ENCODE measurements at places on chromosomes 13 and 19.

- DNase-seq: no peak
These were observed 127.4 kb downstream of the SLITRK5 start for GRCh38 chr13:87798536-87798935.

- no peak for DNase-seq
These were observed 279.5 kb upstream of the PCDH20 start for GRCh38 chr13:61695147-61695546.

- DNase-seq: no peak
These were observed 40.7 kb downstream of the STARD13 start for GRCh38 chr13:33244907-33245287.

DNA sequence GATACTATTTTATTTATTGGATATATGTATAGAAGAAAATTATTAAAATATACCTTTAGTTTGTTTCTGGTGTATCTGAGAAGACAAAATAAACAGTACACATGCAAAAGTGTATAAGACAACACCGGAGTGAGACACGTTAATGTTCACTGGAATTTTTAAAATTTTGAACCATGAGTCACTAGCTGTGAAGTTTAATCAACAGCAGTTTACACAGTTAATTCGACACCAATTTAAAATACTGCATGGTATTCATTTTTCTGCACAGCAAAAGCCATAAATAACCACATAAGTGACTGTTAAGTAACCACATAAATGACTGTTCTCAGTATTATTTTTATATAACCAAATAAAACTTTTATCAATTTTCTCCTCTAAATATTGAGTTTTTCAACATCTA, 418.7 kb upstream of the NBEA start:
- no peak for DNase-seq

DNA sequence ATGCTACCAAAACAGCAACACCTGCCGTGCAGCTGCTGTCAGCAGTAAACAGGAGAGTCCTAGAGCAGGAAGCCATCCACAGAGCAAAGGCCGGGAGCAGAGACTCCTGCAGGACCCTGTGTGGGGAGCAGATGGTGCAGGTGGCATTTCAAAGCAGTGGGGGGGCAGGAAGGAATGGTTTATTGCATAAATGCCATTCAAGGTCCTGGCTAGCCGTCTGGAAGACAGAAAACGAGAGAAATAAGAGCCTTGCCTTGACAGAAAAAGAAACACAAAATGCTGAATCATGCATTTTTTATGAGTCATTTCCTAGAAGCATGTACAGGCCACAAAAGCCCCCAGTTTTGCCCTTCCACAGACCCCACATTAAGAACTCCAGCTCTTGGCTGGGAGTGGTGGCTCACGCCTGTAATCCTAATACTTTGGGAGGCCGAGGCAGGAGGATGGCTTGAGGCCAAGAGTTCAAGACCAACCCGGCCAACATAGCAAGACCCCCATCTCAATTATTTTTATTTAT, 5.4 kb downstream of the RSPH6A start:
- DNase-seq: no peak

GRCh38 chr19:1953441-1954094, 12.6 kb downstream of the CSNK1G2 start:
- no peak for DNase-seq

GRCh38 chr13:63900406-63900805, 2484.8 kb upstream of the PCDH20 start:
- no peak for DNase-seq

GRCh38 chr19:17572638-17573037, 17.2 kb downstream of the COLGALT1 start:
- no peak for DNase-seq

DNA sequence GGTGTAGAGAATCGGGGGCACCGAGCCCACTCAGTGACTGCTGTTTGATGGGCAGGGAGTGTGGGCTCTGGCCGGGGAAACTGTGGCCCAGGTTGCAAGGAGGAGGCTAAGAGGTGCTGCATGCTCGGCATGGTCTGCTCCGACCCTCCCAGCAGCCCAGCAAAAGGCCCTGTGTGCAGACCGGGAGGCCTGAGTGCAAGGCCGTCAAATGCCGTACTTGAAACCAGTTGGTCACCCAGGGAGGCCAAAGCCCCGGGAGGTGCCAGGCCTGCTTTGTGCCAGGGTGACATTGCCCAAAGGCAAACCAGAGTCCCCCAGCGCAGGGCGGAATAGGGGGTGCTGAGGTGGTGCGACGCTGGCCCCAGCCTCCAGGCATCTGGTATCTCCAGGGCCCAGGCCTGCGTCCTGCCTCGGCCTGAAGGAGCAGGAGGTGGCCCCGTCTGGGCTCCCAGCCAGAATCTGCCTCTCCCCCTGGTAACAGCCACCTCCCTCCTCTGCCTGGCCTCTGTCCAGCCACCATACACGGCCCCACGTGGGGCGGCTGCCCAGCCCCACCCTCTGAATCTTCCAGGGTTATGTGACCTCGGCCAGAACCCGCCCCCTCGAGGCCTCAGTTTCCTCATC, 4.0 kb downstream of the PIK3R2 start:
- DNase-seq: no peak

GRCh38 chr19:5321851-5322681, 18.5 kb downstream of the PTPRS start:
- no peak for DNase-seq

- no peak for DNase-seq
These were observed 102.7 kb downstream of the RAB20 start for GRCh38 chr13:110458594-110459365.

- DNase-seq: no peak
These were observed 98.6 kb downstream of the IRS2 start for GRCh38 chr13:109687559-109688448.

GRCh38 chr13:33722216-33722915, 95.6 kb upstream of the RFC3 start:
- no peak for DNase-seq

DNA sequence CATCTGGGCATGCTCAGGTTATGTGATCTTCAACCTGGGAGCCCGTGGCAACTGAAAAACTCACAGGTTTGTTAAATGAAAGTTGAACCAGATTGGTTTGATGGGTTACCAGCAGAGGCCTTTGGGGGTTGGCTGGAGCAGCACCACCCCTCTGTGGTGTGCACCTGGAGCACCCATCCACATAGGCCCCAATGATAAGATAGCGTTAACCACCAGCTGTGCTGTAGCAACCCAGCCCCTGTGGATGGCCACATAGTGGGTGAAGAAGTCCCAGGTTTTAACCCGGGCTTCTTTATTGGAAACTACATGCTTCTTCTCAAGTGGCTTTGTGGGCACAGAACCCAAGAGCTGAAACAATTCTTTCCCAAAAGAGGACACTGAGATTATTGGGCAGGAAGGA, 22.6 kb upstream of the MTIF3 start:
- DNase-seq: no peak

- DNase-seq: no peak
These were observed 3.8 kb downstream of the ZNF446 start for GRCh38 chr19:58479736-58480480.

- no peak for DNase-seq
These were observed 8.1 kb downstream of the MRPL4 start for GRCh38 chr19:10260141-10260584.

- no peak for DNase-seq
These were observed 6.5 kb upstream of the CCL25 start for GRCh38 chr19:8045872-8046568.

GRCh38 chr13:100566543-100566942, 22.0 kb downstream of the GGACT start:
- DNase-seq: no peak

GRCh38 chr13:114204894-114205293, 25.8 kb downstream of the CFAP97D2 start:
- DNase-seq: no peak

GRCh38 chr19:40804783-40805242, 5.8 kb downstream of the EGLN2 start:
- no peak for DNase-seq

DNA sequence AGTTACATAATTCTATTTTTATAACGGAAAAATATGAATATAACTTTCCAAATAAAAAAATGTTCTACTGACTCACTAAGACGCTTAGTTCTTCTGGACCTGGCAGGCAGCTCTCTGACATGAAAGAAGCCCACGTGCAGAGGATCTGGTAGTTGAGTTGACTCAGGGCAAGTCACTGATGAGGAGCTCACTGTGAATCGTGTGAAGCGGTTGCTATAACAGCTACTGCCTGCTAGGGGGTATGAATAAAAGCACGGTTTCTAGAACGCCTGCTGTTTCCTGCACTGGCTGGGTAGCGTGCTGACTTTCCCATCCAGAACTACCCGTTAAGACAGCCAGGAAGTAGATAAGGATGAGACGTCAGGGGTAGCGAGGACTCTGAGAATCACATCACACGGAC, 54.7 kb upstream of the WASF3 start:
- no peak for DNase-seq

GRCh38 chr19:13984875-13985741, 21.0 kb downstream of the RFX1 start:
- no peak for DNase-seq

DNA sequence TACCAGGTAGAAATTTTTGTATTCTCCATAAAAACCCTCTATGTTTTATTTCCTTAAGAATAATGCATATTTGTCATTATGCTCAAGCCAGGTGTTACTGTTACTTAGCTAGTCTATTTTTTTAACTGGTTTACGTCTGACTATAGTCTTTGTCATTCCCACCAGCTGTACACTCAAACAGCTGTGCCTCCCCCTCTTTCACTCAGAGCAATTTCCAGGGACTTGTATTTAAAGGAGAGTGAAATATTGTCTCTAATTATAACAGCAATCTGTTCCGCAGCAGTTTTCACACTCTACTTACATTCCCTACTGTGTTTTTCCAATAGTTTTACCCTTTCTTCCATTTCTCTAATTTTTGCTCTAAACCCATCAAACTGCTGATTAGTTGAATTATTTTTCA, 813.6 kb upstream of the MIR17HG start:
- no peak for DNase-seq

GRCh38 chr13:102903659-102904407, 58.0 kb downstream of the ERCC5 start:
- no peak for DNase-seq

GRCh38 chr19:35860436-35860817, 3.7 kb downstream of the KIRREL2 start:
- no peak for DNase-seq

- DNase-seq: no peak
These were observed 59.4 kb upstream of the TSHZ3 start for GRCh38 chr19:31408460-31409124.

DNA sequence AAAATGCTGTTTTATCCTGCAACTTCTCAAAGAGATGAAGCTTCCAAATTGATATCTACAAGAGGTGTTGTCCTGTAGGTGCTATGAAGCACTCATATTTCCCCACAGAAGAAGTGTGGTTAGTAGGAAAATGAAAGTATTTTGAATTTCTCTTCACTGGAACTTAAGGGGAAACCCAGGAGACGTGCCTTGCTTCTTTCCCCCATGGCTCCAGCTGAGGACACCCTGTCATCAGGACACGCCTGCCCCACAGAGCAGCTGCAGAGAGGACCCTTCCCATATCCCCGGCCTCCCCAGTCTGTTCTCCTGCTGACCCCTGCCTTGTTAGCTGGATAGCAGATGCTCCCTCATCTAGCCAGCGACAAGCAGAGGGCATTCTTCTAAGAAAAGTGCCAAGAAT, 371.3 kb downstream of the COG6 start:
- DNase-seq: no peak

Data from activated gamma-delta T cell (primary cell).